ENCODE measurements at places on chromosomes 11 and 22.

DNA sequence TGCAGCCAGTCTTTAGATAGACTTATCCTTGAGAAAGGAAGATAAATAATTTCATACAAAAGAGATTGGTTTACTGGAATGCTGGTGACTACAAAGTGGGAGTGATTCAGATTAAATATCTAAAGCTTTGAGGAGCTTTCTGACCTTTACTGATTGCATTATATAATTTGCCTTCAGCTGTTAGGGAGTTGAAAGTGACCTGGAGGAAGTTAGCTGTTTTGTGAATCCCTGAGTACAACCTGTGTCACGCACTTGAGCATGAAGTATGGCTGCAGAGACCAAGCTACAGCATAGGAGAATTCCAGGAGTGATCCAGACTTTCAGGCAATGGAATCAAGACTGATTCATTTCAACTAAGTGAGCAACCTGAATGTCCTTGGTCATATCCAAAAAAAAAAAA is 1848.3 kb upstream of the RAG2 start:
- DNase-seq, result no peak

GRCh38 chr11:58928107-58928499 is 11.2 kb upstream of the GLYATL1 start:
- no peak for DNase-seq

DNA sequence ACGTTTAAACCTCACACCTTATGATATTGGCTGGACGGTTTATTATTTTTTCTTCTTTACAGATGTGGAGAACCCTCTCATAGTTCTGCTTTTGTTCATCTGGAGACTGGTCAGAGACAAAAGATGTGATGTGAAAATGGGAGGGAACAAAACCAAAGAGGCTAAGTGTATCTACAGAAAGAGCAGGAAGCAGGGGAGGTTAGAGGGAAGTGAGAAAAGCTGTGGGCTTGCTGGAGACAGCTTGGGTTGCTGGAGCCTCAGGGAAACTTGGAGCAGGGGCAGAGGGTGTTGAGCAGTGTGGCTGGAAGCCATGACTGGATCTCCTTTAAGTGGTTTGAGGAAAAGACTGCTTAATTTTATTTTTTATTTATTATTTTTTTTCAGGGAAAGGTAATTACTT is 79.0 kb upstream of the SNX19 start:
- DNase-seq, result no peak

GRCh38 chr22:25566898-25567235 is 2.4 kb downstream of the GRK3 start:
- DNase-seq, result no peak

GRCh38 chr11:11284481-11284880 is 68.6 kb downstream of the CSNK2A3 start:
- no peak for DNase-seq
